Cerebellar nuclear complex (tissue), 1 donor: ENCODE measurements at places on chromosomes 12 and 14.

- DNase-seq = no peak
These were observed 121.0 kb upstream of the KRR1 start for GRCh38 chr12:75632442-75632841.

DNA sequence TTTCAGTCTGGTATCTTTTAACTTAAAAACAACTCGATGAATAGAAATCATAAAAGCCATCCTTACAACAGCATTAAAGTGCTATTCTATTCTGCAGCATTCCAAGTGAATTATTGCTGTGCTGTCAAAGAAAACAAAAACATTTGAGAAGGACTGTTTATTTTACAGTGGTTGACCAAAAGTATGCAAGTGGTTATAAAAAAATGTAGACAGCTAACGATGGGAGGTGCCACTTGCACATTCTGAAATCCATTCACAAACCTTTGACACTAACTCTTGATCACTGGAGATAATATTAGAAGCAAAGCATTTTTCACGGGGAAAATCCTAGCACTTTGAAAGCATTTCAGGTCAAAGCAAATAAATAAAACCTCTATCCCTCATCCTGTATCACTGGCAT, 55.6 kb downstream of the HMGA2 start:
- no peak for DNase-seq

GRCh38 chr14:73180385-73180805, 44.1 kb downstream of the PSEN1 start:
- no peak for DNase-seq

- no peak for DNase-seq
These were observed 26.0 kb downstream of the ADIPOR2 start for GRCh38 chr12:1716911-1717310.

DNA sequence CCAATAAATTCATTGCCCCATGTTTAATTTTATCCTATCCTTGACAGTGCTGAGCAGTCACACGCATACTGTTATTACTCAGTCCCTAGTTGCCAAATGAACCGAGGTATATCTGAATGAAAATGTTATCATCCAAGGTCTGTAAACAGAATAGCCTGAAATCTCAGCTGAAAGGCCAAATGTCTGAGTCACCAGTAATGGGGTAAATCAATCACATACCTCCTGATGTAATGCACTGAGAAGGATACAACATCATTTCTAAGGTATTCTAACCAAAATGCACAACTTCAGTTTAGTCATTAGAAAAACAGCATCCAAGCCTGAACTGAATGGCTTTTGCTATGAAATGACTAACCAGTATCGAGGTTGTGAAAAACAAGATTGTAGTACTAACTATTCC, 228.6 kb downstream of the DPF3 start:
- no peak for DNase-seq
